Stimulated activated CD4-positive, alpha-beta T cell treated with anti-CD3 and anti-CD28 coated beads, Interleukin-1b, Interleukin-23, amount 100 ng/mL, for 4 hours (primary cell): ENCODE measurements at places on chromosomes 7 and 10.

- DNase-seq, result no peak
Observed at GRCh38 chr7:29139191-29139590, 7.1 kb downstream of the CPVL start.

- DNase-seq, result no peak
Observed at GRCh38 chr10:95211606-95212279, 17.7 kb downstream of the ACSM6 start.

GRCh38 chr7:143257501-143257900, 5.7 kb upstream of the GSTK1 start:
- DNase-seq, result no peak

GRCh38 chr10:121594076-121594475, 4.2 kb downstream of the FGFR2 start:
- no peak for DNase-seq

DNA sequence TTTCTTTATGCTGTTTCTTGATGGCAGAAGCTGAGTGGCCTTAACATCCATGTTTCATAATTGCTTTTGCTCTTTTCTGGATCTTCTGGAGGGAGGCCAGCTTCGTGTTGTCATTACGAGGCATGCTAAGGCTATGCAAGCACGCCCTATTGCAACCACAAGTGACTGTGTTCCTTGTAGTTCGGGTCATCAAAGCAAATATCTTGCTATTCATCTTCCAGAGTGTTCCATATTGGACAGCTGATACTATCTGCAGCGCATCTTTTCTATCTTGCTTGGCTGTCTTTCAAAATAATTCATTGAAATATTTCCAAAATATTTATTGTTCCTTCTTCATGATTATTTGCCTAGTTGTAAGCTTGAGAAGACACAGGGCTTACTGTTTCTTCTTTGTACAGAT, 5.0 kb downstream of the EPHB6 start:
- DNase-seq, result no peak

DNA sequence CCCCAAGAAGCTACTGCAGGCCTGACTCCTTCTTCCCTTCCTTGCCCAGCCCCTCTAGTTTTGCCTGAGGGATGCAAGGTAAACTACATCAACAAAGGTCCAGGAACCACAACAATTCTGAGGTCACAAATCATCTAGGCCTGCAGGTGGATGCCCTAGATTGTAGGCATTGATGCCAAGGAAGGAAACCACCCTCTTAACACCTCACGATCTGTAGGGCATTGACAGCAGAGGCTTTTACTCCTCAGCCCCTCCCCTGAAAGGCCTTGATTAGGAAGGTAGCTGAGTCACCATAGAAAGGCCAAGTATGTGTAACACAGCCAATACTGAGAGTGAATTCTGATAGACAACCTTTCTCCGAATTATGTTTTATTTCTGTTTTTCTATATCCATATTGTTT, 46.7 kb upstream of the FAM3C start:
- DNase-seq, result no peak

DNA sequence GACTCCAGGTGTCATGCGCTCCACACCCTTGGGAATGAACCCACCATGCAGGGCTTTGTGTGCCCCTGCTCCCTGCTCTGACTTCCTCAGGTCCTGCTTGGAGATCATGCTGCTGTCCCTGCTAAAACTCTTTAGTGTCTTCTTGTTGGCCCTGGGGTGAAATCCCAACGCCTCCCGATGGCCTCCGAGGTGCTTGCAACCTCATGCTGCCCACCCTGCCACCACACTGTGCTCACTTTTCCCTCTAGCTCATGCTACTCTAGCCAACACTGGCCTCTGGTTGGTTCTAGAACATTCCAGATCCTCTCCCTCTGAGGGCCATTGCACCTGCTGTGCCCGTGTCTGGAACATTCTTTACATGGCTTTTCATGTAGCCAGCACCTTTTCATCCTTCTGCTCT, 227.7 kb downstream of the ADAM12 start:
- no peak for DNase-seq

- no peak for DNase-seq
Observed at GRCh38 chr10:35349389-35349915, 13.1 kb downstream of the CCNY start.

- no peak for DNase-seq
Observed at GRCh38 chr7:134798155-134798554, 18.7 kb downstream of the CALD1 start.

DNA sequence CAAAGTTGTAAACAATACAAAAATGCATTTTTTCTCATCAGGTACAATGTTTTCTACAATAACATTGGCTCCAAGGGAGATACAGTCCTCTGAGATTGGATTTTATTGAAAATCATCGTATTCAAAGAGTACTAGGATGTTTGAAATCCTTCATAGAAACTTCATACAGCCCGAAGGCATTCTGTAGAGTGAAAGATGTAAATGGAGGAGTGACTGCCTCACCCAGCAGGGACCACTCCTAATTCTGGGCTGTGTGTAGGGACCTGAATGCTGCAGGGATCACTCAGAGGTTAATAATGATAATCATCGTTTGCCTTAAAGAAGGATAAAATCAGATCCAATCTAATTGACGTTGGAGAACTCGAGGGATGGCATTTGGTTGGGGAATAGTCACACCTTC, 198.6 kb downstream of the HECW1 start:
- no peak for DNase-seq
